ENCODE measurements at places on chromosomes 6 and 20.

DNA sequence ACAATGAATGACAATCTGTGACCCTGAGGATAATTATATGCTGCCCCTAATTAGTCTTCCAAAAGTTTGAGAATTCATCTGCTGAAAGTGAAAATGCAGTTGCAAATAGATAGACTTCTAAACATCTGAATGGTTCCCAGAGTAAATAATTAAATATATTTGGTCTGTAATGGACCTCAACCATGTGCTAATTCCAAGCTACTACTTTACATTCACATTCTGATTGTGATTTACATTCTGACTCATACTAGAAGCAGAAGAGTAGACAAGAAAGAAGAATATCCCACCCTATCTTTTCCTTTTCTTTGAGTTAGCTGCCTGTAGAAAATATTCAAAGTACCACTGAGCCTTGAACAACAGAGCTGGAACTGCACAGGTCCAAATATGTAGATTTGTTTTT, 80.8 kb downstream of the PTPRK start:
- H3K4me3 ChIP-seq, result no peak overlapping the region
- H3K27me3 ChIP-seq, result no peaks in the 10 kb centered on the region
- no peaks in the 10 kb centered on the region for H3K36me3 ChIP-seq
- no peak overlapping the region for H3K27ac ChIP-seq
- no peak for DNase-seq

- no peak overlapping the region for H3K4me3 ChIP-seq
- H3K27me3 ChIP-seq, result no peaks in the 10 kb centered on the region
- no peak overlapping the region for H3K27ac ChIP-seq
- H3K4me1 ChIP-seq, result no peaks in the 10 kb centered on the region
Observed at GRCh38 chr6:125858427-125859320, 67.9 kb downstream of the NCOA7 start.

GRCh38 chr20:50208085-50208491, 17.5 kb downstream of the CEBPB start:
- H3K4me1 ChIP-seq, result no peaks in the 10 kb centered on the region
- H3K4me3 ChIP-seq, result no peak overlapping the region
- H3K27me3 ChIP-seq, result no peaks in the 10 kb centered on the region

GRCh38 chr6:72102561-72102960, 216.2 kb downstream of the RIMS1 start:
- no peak overlapping the region for H3K27ac ChIP-seq
- 0 out of 2 replicates have a peak, but pooled peaks cover 3% of the 10 kb centered on the region for H3K27me3 ChIP-seq
- H3K36me3 ChIP-seq, result no peaks in the 10 kb centered on the region
- H3K4me1 ChIP-seq, result no peaks in the 10 kb centered on the region
- H3K4me3 ChIP-seq, result no peak overlapping the region

DNA sequence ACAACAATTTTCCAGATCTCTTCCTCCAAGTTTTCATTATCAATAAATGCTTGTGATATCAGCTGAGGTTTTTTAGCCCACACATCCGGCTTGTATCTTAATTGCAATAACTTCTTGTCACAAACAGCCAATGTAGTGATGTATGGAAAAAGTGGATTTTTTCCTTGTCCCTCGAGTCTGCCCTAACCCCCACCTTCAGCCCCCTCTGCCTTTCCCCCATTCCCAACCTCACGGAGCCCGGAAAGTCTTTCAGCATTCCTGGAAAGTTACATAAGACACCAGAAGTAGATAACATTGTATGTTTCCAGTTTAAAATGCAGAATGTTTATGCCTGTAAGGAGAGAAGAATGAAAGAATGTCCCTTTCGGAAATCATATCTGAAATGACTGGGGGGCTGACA, 179.2 kb upstream of the PHACTR1 start:
- H3K4me1 ChIP-seq, result peaks cover 42% of the 10 kb centered on the region
- DNase-seq, result peak; percentile 69
- H3K27ac ChIP-seq, result peak overlapping the region; percentile 91
- no peaks in the 10 kb centered on the region for H3K27me3 ChIP-seq
- no peaks in the 10 kb centered on the region for H3K36me3 ChIP-seq

DNA sequence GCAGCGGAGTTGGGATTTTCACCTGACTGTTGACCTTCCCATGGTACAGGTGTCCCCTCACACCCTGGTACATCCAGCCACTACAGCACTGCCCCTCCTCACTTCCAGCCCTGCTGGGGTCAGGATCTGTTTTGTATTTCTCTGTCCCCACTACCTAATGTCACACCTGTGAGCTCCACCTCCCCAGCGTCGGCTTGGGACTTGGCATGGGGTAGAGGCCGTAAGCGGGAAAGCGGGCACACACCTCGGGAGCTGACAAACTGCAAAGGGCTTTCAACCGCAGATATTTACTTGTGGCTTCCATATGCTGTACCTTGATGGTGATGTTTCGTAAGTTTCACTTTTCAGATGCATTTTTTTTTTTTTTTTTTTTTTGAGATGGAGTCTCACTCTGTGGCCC, 5.4 kb upstream of the CCN5 start:
- no peak overlapping the region for H3K4me3 ChIP-seq
- H3K36me3 ChIP-seq, result no peaks in the 10 kb centered on the region
- no peaks in the 10 kb centered on the region for H3K27me3 ChIP-seq
- H3K4me1 ChIP-seq, result peaks cover 11% of the 10 kb centered on the region
- DNase-seq, result no peak

DNA sequence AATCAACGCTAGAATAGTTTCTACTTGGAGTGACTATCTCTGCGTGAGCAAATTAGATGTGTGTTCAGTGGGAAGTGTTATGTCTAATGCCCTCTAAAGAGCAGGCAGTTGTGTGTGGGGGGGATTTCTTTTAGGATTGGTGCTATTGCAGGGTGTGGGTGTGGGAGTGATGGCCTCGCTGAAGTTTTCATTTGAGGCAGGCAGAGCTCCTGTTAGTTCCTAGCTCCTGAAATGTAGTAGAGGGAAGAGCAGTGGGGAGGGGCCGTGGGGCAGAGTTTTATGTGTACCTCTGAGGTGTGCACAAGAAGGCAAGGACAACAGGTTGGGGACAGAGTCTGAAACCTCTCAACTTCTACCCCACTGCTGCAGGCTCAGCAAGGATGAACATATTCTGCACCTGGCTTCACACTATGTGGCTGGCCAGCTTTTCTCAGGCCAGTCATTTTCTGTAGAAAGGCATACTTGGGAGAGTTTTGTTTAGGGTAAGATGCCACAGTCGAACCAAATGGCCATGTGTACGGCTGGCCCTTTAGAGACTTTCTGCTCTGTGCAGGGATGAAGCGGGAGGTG, 229.2 kb upstream of the SUPT3H start:
- no peaks in the 10 kb centered on the region for H3K27me3 ChIP-seq
- peak; percentile 22 for DNase-seq
- H3K36me3 ChIP-seq, result no peaks in the 10 kb centered on the region

GRCh38 chr20:31808481-31808880, 10.7 kb upstream of the MYLK2 start:
- H3K27ac ChIP-seq, result no peak overlapping the region
- H3K27me3 ChIP-seq, result no peaks in the 10 kb centered on the region
- H3K4me3 ChIP-seq, result no peak overlapping the region

- H3K4me3 ChIP-seq, result no peak overlapping the region
- no peak for DNase-seq
- peaks cover 3% of the 10 kb centered on the region for H3K36me3 ChIP-seq
- peaks cover 15% of the 10 kb centered on the region for H3K4me1 ChIP-seq
Observed at GRCh38 chr6:152142105-152142504, 334.6 kb downstream of the ESR1 start.

GRCh38 chr20:51862796-51863195, 60.5 kb upstream of the SALL4 start:
- peak overlapping the region; percentile 61 for H3K27ac ChIP-seq
- H3K4me1 ChIP-seq, result peaks cover 38% of the 10 kb centered on the region
- peak overlapping the region; percentile 30 for H3K4me3 ChIP-seq
- no peaks in the 10 kb centered on the region for H3K27me3 ChIP-seq

GRCh38 chr6:21611485-21611884, 17.9 kb downstream of the SOX4 start:
- H3K36me3 ChIP-seq, result no peaks in the 10 kb centered on the region
- H3K4me1 ChIP-seq, result peaks cover 10% of the 10 kb centered on the region
- no peak overlapping the region for H3K4me3 ChIP-seq
- DNase-seq, result no peak

DNA sequence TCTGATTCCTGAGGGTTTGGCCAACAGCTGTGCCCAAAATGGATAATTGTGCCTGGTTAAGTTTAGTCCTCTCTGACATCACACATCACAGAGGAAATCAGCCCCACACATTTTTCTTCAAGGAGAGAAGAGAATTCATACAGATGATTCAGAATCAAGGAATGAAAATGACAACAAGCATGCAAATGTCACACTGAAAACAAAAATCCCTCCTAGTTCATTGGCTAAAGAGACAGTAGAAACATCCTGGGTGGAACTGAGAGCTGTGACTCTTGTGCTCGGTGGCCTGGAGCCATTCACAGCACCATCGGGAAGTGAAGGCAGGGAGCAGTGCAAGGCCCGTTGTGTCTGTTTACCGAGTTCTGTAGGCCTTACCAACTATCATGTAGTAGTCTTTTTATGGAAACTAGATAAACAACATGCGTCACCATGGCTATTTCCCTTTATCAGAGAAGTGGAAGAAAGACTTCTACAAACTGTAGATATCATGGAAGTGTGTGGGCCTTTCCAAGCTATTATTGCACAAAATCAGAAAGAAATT, 81.7 kb upstream of the TENT5A start:
- peak overlapping the region; percentile 70 for H3K27ac ChIP-seq
- peak; percentile 87 for DNase-seq
- H3K4me1 ChIP-seq, result peaks cover 16% of the 10 kb centered on the region
- no peak overlapping the region for H3K4me3 ChIP-seq
- no peaks in the 10 kb centered on the region for H3K36me3 ChIP-seq

DNA sequence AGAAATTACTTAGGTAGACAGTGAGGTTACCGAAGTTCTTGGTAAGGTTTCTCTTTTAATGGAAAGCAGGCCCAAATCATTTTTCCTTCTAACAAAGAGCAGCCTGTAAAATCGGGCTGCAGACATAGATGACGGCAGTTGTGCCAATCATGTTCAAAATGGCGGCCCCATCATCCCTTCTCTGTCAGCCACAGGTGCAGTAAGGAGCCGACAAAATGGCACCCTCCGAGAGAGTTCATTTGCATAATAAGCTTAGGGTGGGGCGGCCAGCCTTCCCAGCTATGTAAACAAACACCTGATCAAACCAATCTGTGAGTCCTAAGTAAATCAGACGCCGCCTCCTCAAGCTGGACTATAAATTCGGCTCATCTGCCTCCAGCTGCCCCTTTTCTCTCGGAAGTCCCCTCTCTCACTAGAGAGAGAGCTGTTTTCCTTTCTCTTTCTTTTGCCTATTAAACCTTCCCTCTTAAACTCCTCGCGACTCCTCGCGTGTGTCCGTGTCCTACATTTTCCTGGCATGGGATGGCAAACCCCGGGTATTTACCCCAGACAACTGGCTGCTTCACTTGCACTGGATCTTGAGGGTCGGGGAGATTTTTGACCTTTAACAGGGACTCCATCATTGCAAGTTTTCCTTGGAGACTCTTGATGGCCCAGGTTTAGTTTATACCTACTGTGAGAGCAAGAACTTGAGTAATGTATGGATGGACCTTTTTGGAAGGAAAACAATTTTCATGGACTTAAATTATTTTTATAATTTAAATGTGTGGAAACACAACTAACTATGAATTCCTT, 8.9 kb upstream of the DDR1 start:
- no peak overlapping the region for H3K4me3 ChIP-seq
- H3K27ac ChIP-seq, result no peak overlapping the region
- DNase-seq, result no peak

- H3K27ac ChIP-seq, result no peak overlapping the region
- H3K4me3 ChIP-seq, result no peak overlapping the region
- peaks cover 27% of the 10 kb centered on the region for H3K4me1 ChIP-seq
- DNase-seq, result no peak
- no peaks in the 10 kb centered on the region for H3K27me3 ChIP-seq
Observed at GRCh38 chr6:148405894-148406293, 63.3 kb downstream of the SASH1 start.

DNA sequence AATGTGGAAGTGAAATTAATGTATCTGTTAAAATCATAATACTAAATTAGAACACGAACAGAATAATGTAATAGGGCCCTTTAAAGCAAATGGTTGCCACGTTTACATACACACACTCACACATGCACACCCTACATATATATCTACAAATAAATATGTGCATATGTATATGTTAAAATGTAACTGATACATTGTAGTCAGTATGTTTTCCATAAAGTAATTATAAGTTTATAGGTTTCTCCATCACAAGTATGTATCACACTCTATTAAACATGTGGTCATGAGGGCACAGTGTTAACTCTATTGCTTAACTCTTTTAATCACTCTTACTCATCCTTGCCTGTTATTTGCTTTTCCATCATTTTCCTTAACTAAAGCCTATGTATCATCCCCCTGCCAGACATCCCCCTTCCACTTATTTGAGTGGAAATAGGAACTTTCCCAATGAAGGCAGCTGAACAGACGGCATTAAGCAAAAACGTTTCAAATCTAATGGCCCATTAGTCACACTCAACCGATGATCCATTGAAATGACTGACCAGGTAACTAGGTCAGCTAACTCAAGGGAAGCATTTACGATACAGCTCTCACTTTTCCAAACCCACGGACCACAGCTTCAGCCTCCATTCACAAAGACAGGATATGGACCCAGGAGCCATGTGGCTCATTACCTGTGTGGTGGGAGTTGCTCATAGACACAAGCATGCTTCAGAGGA, 89.3 kb downstream of the HAO1 start:
- no peaks in the 10 kb centered on the region for H3K27me3 ChIP-seq
- no peak overlapping the region for H3K4me3 ChIP-seq
- no peaks in the 10 kb centered on the region for H3K4me1 ChIP-seq
- no peak overlapping the region for H3K27ac ChIP-seq

GRCh38 chr20:1160496-1160895, 24.3 kb downstream of the TMEM74B start:
- no peak overlapping the region for H3K4me3 ChIP-seq
- H3K4me1 ChIP-seq, result no peaks in the 10 kb centered on the region
- no peak overlapping the region for H3K27ac ChIP-seq
- no peaks in the 10 kb centered on the region for H3K27me3 ChIP-seq

GRCh38 chr6:42106112-42107023, 36.1 kb downstream of the C6orf132 start:
- no peak overlapping the region for H3K4me3 ChIP-seq
- no peaks in the 10 kb centered on the region for H3K36me3 ChIP-seq
- no peak for DNase-seq
- H3K27me3 ChIP-seq, result no peaks in the 10 kb centered on the region

GRCh38 chr6:87397656-87398055, 10.1 kb upstream of the CFAP206 start:
- no peak for DNase-seq
- H3K27ac ChIP-seq, result no peak overlapping the region
- H3K4me1 ChIP-seq, result no peaks in the 10 kb centered on the region
- H3K36me3 ChIP-seq, result no peaks in the 10 kb centered on the region
- H3K4me3 ChIP-seq, result no peak overlapping the region

GRCh38 chr6:92362404-92362803, 1057.0 kb downstream of the EPHA7 start:
- H3K27me3 ChIP-seq, result no peaks in the 10 kb centered on the region
- no peaks in the 10 kb centered on the region for H3K4me1 ChIP-seq
- H3K4me3 ChIP-seq, result no peak overlapping the region

GRCh38 chr6:157227202-157228166, 95.8 kb downstream of the TMEM242 start:
- no peak for DNase-seq
- H3K4me1 ChIP-seq, result no peaks in the 10 kb centered on the region
- no peak overlapping the region for H3K27ac ChIP-seq
- H3K36me3 ChIP-seq, result no peaks in the 10 kb centered on the region
